ENCODE measurements at places on chromosomes 4 and X.

DNA sequence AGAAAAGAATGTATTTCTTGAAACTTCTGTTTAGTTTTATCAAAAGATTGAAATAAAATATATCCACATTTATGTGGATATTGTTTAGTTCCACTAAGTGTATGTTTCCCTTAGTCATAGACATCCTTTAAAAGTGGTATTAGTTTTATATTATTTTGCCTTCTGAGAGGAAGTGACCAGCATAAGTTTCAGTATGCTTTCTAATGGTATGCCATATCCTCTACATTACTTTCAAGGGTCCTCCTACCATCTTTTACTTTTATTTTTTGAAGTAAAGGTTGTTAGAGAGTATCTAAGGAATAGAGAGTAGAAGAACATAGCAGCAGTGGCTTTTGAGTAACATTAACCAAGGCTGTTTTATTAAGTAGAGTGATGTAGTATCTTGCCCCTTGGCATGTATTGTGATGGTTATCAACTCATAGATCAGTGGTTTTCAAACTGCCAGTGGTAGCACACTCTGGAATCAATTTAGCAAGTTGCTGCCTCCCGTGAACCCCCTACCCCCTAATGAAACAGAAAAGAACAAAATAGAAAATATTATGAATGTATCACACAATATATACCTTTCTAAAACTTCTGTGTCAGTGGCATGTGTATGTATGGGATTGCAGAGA is 44.8 kb downstream of the RBPJ start:
- no peak for DNase-seq

- no peak for DNase-seq
Observed at GRCh38 chr4:76494243-76494642, 59.2 kb downstream of the SHROOM3 start.

GRCh38 chr4:6377626-6378492 is 94.6 kb downstream of the PPP2R2C start:
- DNase-seq: no peak

DNA sequence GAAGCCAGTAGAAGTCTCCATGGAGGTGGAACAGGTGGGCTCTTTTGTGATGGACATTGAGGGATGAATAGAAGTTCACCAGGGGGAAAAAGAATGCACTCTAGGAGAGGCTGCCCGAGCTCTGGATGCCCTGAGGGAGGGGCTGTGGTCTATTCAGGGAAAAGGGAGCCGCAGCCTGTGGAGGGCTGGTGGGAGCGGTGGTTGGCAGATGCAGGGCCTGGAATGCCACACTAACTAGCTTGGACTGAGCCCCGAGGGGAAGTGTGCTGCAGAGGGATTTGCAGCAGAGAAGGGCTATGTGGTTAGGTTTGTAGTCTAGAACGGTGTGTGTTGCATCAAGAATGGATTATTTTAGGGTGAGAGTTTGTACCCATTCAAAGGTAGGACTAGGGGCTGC is 29.5 kb upstream of the PSAPL1 start:
- DNase-seq: no peak

DNA sequence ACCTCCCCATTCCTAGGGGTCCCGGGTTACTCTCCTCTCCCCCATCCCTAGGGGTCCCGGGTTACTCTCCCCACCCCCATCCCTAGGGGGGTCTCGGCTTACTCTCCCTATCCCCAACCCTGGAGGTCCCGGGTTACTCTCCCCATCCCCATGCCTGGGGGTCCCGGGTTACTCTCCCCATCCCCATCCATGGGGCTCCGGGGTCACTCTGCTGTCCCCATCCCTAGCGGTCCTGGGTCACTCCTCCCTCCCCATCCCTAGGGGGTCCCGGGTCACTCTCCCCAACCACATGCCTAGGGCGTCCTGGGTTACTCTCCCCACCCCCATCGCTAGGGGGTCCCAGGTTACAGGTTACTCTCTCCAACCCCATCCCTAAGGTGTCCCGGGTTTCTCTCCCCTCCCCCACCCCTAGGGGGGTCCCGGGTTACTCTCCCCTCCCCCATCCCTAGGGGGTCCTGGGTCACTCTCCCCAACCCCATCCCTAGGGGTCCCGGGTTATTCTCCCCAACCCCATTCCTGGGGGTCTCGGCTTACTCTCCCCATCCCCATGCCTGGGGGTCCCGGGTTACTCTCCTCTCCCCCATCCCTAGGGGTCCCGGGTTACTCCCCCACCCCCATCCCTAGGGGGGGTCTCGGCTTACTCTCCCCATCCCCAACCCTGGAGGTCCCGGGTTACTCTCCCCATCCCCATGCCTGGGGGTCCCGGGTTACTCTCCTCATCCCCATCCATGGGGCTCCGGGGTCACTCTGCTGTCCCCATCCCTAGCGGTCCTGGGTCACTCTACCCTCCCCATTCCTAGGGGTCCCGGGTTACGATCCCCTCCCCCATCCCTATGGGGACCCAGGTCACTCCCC is 821 bp downstream of the ASMTL start:
- DNase-seq: no peak

- no peak for DNase-seq
Observed at GRCh38 chrX:119008110-119008744, 33.8 kb downstream of the LONRF3 start.

- DNase-seq: no peak
Observed at GRCh38 chr4:118911238-118911703, 22.6 kb downstream of the SYNPO2 start.

GRCh38 chr4:174116021-174116420 is 167.4 kb downstream of the FBXO8 start:
- DNase-seq: no peak

GRCh38 chrX:10537308-10537707 is 83.1 kb downstream of the MID1 start:
- DNase-seq: no peak

GRCh38 chr4:2159931-2160330 is 82.0 kb downstream of the HAUS3 start:
- no peak for DNase-seq

GRCh38 chr4:121707344-121707743 is 10.6 kb upstream of the ANXA5 start:
- no peak for DNase-seq
